CD8-positive, alpha-beta memory T cell (primary cell): ENCODE measurements at places on chromosomes 6 and 20.

- no peak overlapping the region for H3K27ac ChIP-seq
- no peak for DNase-seq
- no peaks in the 10 kb centered on the region for H3K27me3 ChIP-seq
- H3K4me3 ChIP-seq, result no peak overlapping the region
- H3K36me3 ChIP-seq, result no peaks in the 10 kb centered on the region
Observed at GRCh38 chr6:53049415-53049814, 15.8 kb upstream of the FBXO9 start.

GRCh38 chr6:52749556-52750152 lies 13.6 kb downstream of the GSTA2 start:
- no peaks in the 10 kb centered on the region for H3K36me3 ChIP-seq
- DNase-seq, result no peak
- H3K4me1 ChIP-seq, result no peaks in the 10 kb centered on the region
- no peaks in the 10 kb centered on the region for H3K27me3 ChIP-seq

GRCh38 chr6:41781366-41781730 lies 766 bp downstream of the PRICKLE4 start:
- H3K4me3 ChIP-seq, result peak overlapping the region; percentile 8
- H3K27me3 ChIP-seq, result no peaks in the 10 kb centered on the region
- no peak for DNase-seq

DNA sequence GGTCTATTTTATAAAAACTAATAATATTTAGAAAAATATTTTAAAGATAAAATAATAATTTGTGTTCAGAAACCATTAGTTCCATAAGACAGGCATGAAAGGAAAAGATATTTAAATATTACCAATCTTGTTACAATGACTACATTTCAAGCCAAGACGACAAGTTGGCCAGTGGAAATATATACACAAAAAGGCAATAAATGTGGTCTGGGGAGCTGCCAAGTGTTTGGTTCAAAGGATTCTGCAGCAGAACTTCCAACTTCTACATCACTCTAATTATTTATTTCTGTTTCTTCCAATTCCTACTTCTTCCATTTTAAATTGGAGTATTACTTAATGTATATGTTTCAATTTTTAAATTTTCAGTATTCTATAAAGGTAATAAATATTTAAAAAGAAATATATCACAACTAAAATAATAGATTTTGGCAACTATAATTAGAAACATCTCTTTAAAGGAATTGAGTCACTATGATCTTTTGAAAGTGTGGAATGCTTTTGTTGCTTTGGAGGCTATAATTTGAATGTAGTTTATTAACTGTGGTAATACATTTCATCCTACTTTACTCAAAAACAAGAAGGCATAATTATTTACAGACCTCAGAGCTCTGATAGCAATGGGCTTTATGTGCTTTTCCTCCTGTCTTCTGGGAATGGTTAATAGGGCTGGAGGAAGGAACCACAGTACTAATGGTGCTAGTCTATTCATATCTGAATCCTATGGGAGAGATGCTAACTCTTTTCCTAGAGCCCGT lies 129.7 kb upstream of the FAM184A start:
- H3K4me1 ChIP-seq, result no peaks in the 10 kb centered on the region
- DNase-seq, result no peak
- H3K27me3 ChIP-seq, result no peaks in the 10 kb centered on the region
- peaks cover 3% of the 10 kb centered on the region for H3K36me3 ChIP-seq

GRCh38 chr6:100839419-100839818 lies 41.7 kb downstream of the ASCC3 start:
- H3K4me1 ChIP-seq, result no peaks in the 10 kb centered on the region
- no peak overlapping the region for H3K4me3 ChIP-seq

- no peak for DNase-seq
- no peak overlapping the region for H3K4me3 ChIP-seq
- H3K27ac ChIP-seq, result no peak overlapping the region
- H3K4me1 ChIP-seq, result peaks cover 12% of the 10 kb centered on the region
- no peaks in the 10 kb centered on the region for H3K36me3 ChIP-seq
- no peaks in the 10 kb centered on the region for H3K27me3 ChIP-seq
Observed at GRCh38 chr6:109512271-109512817, 29.3 kb upstream of the ZBTB24 start.

DNA sequence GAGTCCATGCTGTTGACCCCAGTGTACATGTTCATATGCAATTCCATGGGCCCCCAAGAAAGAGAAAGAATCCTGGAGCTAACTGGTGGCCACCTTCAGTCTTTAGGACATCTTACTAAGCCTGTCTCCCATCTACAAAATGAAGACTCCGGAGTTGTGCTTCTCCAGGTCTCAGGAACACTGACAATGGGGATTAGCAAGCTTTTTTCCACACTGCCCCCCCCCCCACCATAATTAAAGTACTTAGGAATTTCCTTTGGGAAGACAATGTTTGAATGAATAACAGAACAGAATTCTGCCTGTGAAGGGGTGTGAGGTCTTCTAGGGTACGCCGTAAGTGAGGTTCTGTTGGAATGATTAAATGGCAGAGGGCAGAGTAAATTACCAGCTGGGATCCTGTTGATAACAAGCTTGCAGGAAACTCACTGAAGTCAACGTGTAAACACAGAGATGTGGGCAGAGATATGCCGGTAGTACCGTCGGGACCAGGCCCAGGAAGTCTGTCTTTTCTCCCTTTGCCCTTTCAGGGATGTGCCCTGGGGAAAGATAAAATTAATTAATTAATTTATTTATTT lies 63.1 kb downstream of the ANKRD6 start:
- H3K36me3 ChIP-seq, result no peaks in the 10 kb centered on the region
- H3K4me3 ChIP-seq, result no peak overlapping the region
- no peaks in the 10 kb centered on the region for H3K4me1 ChIP-seq
- no peak overlapping the region for H3K27ac ChIP-seq
- H3K27me3 ChIP-seq, result no peaks in the 10 kb centered on the region
- DNase-seq, result no peak

DNA sequence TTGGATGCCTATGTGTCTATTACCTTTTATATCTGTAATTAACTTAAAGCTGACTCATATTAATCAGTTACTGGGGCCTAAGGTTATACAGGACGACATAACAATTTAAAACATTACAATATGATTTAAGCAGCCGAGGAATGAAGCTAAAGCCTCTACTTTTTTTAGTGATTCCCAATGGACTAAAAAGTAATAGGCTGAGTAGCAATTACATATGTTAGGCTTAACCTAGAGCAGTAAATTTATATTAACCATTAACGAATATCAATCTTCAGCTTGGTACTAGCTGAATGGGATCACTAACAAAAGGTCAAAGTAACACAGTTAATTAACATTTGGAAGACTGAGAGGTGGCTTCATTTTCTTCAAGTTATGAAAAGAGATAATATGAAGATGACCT lies 43.1 kb downstream of the STK38 start:
- H3K27me3 ChIP-seq, result no peaks in the 10 kb centered on the region
- H3K27ac ChIP-seq, result no peak overlapping the region
- DNase-seq, result no peak
- peaks cover 37% of the 10 kb centered on the region for H3K36me3 ChIP-seq

GRCh38 chr6:133339543-133340384 lies 98.6 kb downstream of the EYA4 start:
- H3K36me3 ChIP-seq, result no peaks in the 10 kb centered on the region
- no peak overlapping the region for H3K27ac ChIP-seq
- H3K27me3 ChIP-seq, result no peaks in the 10 kb centered on the region
- no peak for DNase-seq

DNA sequence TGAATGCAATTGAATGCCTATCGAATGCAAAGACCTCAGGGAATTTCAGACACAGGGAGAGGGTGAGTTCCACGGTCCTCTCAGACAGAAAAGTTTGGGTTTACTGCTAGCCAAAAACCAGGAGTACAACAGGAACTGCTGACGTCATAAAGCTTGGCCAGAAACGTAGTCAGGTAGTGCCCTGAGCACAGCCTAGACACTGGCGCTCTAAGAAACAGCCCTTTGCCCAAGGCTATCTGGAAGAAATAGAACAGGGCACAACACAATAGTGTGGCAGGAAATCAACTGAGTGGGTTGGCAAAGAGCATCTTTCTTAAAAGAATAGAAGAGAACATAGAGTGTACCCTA lies 58.0 kb downstream of the GFOD1 start:
- H3K27me3 ChIP-seq, result no peaks in the 10 kb centered on the region
- H3K27ac ChIP-seq, result no peak overlapping the region
- DNase-seq, result no peak
- H3K4me1 ChIP-seq, result peaks cover 64% of the 10 kb centered on the region
- no peaks in the 10 kb centered on the region for H3K36me3 ChIP-seq

DNA sequence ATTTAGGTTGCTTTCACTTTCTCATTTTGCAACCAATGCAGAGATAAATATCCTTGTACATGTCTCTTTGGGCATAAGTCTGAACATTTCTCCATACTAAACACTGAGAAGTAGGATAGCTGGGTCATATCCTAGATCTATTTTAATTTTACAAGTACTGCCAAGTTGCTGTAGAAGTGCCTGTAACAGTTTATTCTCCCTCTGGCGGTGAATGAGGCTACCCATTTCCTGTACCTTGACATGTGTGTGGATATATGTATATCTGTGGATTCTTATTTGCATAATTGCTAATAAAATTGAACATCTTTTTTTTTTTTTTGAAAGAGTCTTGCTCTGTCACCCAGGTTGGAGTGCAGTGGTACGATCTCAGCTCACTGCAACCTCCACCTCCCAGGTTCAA lies 48.0 kb upstream of the PNRC1 start:
- no peak overlapping the region for H3K4me3 ChIP-seq
- no peak for DNase-seq
- no peak overlapping the region for H3K27ac ChIP-seq
- no peaks in the 10 kb centered on the region for H3K4me1 ChIP-seq
- no peaks in the 10 kb centered on the region for H3K36me3 ChIP-seq
- H3K27me3 ChIP-seq, result no peaks in the 10 kb centered on the region

GRCh38 chr6:14550822-14551221 lies 433.2 kb downstream of the CD83 start:
- H3K27ac ChIP-seq, result no peak overlapping the region
- H3K4me1 ChIP-seq, result no peaks in the 10 kb centered on the region
- H3K4me3 ChIP-seq, result no peak overlapping the region
- H3K36me3 ChIP-seq, result no peaks in the 10 kb centered on the region

GRCh38 chr6:87376643-87377042 lies 31.1 kb upstream of the CFAP206 start:
- H3K27ac ChIP-seq, result no peak overlapping the region
- no peaks in the 10 kb centered on the region for H3K27me3 ChIP-seq
- H3K4me1 ChIP-seq, result no peaks in the 10 kb centered on the region
- H3K36me3 ChIP-seq, result no peaks in the 10 kb centered on the region
- H3K4me3 ChIP-seq, result no peak overlapping the region

GRCh38 chr6:31752739-31753319 lies 9.6 kb upstream of the SAPCD1 start:
- no peaks in the 10 kb centered on the region for H3K4me1 ChIP-seq
- no peak overlapping the region for H3K27ac ChIP-seq
- no peaks in the 10 kb centered on the region for H3K27me3 ChIP-seq
- no peak for DNase-seq
- H3K36me3 ChIP-seq, result no peaks in the 10 kb centered on the region
